Stimulated activated CD4-positive, alpha-beta T cell treated with anti-CD3 and anti-CD28 coated beads, Interleukin-4, amount 100 ng/mL, for 1 hour (primary cell): ENCODE measurements at places on chromosomes 12 and 14.

- no peak for DNase-seq
Observed at GRCh38 chr14:61203081-61203753, 77.9 kb downstream of the TMEM30B start.

- no peak for DNase-seq
Observed at GRCh38 chr14:54784657-54785056, 118.0 kb downstream of the GCH1 start.

DNA sequence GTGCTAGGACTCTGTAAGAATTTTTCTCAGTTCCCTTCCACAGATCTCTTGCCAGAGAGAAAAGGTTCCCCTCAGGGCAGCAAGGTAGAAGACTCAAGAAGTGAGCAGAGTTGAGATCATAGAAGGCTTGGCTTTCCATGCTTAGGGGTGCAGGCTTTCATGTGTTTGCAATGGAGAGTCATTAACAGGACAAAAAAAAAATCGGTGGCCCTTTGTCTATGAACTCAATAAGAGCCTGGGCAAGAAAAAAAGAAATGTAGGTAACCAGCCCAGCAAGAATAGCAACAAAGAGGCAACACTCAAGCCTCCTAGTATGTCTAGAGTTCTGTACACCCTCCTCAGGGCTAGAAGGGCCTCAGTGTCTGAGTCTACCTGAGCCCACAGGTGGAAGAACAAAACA, 23.4 kb upstream of the LRP6 start:
- no peak for DNase-seq

DNA sequence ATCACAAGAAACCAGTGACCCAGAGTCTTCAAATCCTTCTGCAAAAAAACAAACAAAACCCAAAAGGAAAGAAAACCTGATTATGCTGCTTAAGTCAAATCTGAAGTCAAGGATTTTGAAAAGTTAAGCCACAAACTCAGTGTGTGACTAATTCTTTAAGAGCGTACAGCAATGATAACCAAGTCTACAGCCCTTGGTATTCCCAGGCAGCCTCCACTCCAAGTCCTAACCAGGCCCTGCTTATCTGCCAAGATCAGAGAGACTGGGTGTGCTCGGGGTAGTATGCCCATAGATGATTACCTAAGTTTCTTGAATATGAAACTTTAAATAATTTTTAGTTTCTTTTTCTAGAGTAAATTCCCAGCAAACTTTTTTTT, 13.1 kb downstream of the PGAM5 start:
- no peak for DNase-seq

DNA sequence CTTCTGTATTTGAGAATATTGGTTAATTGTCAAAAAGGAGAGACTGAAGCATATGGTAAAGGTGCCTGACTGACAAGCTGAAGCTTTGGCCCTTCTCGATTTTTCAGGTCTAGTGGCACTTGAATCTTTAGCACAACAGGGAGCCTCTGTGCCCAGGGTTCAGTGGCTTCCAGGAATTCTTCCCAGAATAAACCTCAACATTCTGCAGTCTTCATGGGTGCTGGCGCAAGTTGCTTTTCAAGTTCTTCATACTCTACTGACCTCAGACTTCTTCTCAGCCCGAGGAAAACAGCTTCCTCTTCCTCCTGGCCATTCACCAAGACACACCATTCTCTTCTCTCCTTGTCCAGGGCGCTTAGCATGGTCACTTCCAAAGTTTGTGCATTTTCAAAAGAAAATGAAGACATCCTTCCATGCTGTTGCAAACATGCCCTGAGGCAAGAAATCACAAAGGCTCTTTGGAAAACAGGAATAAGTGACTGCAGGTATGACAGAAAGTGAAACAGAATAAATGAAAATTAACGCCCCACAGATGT, 89.9 kb downstream of the MGST1 start:
- DNase-seq = no peak

GRCh38 chr12:87953256-87953860, 75.8 kb downstream of the C12orf50 start:
- DNase-seq = no peak

DNA sequence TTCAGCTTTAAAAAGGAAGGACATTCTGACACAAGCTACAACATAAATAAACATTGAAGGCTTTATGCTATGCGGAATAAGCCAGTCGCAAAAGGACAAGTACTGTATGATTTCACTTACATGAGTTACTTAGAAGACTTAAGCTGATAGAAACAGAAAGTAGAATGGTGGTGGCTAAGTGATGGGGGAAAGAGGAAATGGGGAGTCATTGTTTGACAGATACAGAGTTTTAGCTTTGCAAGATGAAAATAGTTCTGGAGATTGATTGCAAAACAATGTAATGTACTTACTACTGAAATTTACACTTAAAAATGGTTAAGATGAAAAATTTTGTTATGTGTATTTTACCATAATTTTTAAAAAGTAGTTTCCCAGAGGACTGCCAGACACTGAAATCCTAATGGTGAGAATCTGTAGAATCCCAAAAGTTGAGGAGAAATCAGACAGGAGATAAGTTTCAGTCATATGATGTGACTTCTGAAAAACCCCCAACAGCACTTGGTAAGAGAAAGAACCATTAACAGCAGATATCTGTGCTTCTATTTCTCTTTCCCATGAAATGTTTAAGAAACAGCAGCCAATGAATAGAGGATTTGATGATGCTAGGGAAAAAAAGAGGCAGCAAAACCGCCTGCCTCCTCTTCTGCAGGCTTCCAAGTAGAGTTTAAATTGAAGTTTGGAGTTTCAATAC, 16.6 kb upstream of the CLEC2A start:
- DNase-seq = no peak

GRCh38 chr14:99605299-99605961, 1.4 kb upstream of the CCDC85C start:
- DNase-seq = peak; percentile 76

GRCh38 chr14:44928793-44929192, 33.0 kb downstream of the KLHL28 start:
- no peak for DNase-seq

DNA sequence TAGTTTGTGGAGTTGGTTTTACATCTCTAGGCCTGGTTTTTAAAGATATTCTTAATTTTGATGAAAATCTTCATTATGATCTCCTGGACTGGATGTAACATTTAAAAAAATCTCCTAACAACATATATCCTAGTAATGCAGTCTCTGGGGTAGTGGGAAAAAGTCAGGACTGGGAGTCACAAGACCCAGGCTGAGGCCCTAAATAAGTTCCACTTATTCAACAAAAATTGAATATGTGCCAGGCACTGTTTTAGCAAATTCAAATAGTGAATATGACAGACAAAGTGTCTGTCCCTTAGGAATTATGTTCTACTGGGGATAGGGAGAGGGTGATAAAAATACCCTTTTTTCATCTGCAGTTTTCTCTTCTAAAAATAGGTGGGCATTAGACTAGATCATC, 248.4 kb downstream of the PAWR start:
- no peak for DNase-seq

- DNase-seq = no peak
Observed at GRCh38 chr12:9809338-9809737, 17.9 kb upstream of the KLRF1 start.

DNA sequence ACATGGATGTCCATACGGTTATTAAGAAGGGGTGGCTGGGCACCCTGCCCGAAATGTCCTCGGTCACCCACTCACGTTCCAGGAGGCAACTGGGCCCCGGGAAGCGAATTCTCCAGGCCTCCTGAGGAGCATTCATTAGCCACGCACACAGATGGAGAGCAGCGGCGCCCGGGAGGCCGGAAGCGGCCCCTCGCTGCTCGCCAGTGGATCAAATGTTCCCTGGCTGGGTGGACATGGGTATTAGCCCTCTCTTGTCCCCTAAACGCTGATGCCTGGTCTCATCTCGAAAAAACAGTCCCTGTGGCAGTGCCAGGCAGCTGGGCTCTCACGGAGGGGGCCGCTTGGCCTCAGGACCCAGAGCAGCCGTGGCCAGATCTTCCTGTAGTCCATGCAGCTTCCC, 59.0 kb upstream of the DLK1 start:
- DNase-seq = no peak

GRCh38 chr14:20757965-20758364, 10.2 kb upstream of the EDDM3B start:
- DNase-seq = peak; percentile 15

GRCh38 chr14:40280652-40281051, 848.4 kb upstream of the FBXO33 start:
- no peak for DNase-seq

DNA sequence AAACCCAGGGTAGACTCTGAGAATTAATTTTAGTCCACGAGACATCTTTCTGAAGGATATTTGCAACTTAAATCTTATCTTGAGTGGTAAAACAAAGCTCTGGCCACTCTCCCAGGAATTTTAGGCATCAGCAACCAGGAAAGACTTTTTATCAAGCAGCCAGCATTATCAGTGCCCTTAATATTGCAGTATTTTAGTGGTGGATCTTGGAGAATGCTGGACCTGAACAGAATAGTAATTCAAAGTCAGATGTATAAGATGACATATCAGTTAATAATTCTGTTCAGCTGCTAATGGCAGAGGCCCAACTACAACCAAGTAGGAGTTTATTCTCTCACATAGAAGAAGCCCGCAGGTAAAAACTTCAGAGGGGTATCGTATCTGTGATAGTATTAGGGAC, 59.0 kb upstream of the CRY1 start:
- no peak for DNase-seq

GRCh38 chr14:60616461-60616959, 32.8 kb downstream of the SIX1 start:
- no peak for DNase-seq

- DNase-seq = no peak
Observed at GRCh38 chr14:99174770-99175319, 97.2 kb downstream of the BCL11B start.

- DNase-seq = no peak
Observed at GRCh38 chr14:77204459-77204771, 22.8 kb downstream of the TMEM63C start.

DNA sequence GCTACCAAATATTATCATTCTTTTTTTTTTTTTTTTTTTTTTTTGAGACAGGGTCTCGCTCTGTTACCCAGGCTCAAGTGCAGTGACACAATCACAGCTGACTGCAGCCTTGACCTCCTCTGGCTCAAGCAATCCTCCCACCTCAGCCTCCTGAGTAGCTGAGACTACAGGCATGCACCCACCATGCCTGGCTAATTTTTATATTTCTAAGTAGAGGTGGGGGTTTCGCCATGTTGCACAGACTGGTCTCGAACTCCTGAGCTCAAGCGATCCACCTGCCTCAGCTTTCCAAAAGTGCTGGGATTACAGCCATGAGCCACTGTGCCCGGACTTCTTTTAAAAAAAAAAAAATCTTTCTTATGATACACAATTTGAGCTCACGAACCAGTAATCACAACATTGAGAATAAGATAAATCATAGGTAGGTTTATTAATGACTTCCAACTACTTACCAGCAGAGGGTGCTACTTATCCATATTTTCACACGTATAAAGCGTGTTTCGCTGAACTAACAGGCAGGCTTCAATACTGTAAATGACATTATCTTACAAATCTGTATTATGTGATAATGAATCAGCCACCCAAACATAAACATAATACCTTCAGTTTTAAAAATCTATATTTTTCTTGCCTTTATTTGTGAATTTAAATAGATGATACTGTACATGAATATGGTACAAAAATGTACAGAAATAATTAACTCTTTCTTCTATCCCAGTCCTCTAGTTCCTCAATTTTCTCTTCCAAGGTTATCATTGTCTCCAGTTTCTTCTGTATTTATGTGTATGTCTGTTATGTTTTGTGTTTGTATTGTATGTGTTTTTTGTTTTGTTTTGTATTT, 42.5 kb upstream of the BCAT1 start:
- no peak for DNase-seq

GRCh38 chr12:18799561-18799960, 61.6 kb downstream of the CAPZA3 start:
- DNase-seq = no peak

DNA sequence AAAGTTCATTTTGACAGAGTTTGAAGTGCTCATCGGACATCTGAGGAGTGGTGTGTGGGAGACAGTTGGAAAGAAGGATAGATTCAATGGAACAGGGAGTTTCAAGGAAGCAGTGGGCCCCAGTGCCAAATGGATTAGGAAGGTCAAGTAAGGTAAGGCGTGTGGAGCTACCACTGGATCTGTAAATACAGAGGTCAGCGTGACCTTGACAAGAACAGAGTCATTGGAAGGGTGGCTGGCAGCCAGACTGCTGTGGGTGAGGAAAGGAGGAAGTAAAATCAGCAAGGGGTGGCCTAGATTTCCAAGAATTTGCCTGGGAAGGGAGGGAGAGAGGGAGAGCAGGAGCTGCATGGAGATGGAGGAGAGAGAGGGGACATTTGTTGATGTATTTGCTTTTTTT, 68.2 kb upstream of the IGF1 start:
- no peak for DNase-seq

- no peak for DNase-seq
Observed at GRCh38 chr12:1698720-1699119, 7.8 kb downstream of the ADIPOR2 start.

- no peak for DNase-seq
Observed at GRCh38 chr12:90199006-90199405, 490.4 kb upstream of the ATP2B1 start.

- DNase-seq = no peak
Observed at GRCh38 chr14:90375934-90376333, 20.9 kb upstream of the CALM1 start.

GRCh38 chr12:18352312-18352711, 91.0 kb downstream of the PIK3C2G start:
- DNase-seq = no peak

- no peak for DNase-seq
Observed at GRCh38 chr14:20002319-20002718, 356 bp downstream of the OR4Q2 start.

GRCh38 chr12:100229876-100230275, 29.3 kb downstream of the ACTR6 start:
- DNase-seq = no peak

DNA sequence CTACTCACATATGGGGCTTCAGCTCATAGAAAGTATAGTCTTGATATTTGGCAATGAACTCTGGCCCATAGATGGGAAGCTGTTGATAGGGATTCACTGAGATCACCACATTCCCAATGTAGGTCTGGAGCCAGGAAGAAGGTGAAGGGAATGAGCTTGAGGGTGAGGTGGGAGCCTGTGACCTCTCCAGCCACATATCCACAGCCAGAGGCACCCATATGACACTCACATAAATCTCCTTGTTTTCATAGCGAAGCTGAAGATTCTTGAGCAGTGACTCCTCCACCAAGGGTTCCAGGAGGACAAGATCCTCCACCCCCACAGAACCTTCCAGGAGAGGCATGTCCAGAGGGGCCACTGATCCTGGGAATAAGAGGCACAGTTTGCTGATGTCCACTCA, 1.9 kb downstream of the MYO1A start:
- no peak for DNase-seq

DNA sequence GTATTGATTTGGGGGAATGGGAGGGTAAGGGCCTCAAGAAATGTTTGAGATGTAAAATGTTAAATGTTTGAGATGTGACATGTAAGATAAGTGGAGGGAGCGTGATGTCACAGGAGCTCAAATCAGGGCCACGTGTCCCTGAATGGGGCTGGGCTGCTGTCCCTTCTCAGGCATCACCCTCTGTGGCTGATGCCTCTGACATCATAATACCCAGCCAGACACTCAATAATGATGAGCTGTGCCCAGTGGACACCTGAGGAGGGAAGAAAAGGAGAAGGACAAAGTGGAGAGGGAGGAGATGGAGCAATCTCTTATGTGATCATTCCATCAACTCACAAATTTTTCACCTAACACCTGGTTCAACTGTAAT, 120.8 kb downstream of the SAMD4A start:
- DNase-seq = no peak
